ENCODE measurements at places on chromosomes 1 and 21. TPM values are rescaled to one million over a fixed set of nuclear protein-coding genes. Genes with fewer than 3 reads are reported as not detected.

The PLEKHN1 gene
- total RNA-seq = not detected

The IL20 gene
- not detected for total RNA-seq

The CD247 gene
- total RNA-seq = 4.8 TPM

The GBP5 gene
- total RNA-seq = 0.23 TPM

The PDE4B gene
- 153 TPM for total RNA-seq

The ERVH48-1 gene
- total RNA-seq = 0.23 TPM

The ARHGAP30 gene
- total RNA-seq = 1.6 TPM

The RNF187 gene
- total RNA-seq = 75.0 TPM

The LDLRAD1 gene
- total RNA-seq = not detected

The EDARADD gene
- 1.8 TPM for total RNA-seq

The PLA2G2F gene
- not detected for total RNA-seq

The RIMS3 gene
- total RNA-seq = 49.6 TPM

The CD5L gene
- 0.69 TPM for total RNA-seq

The KRTAP19-2 gene
- total RNA-seq = not detected

The OR2L5 gene
- total RNA-seq = 1.8 TPM

The NAV1 gene
- total RNA-seq = 71.0 TPM

The CTPS1 gene
- 24.0 TPM for total RNA-seq

The CFHR1 gene
- total RNA-seq = 2.5 TPM

The SHISAL2A gene
- total RNA-seq = 0.69 TPM

The PTGS2 gene
- 1.6 TPM for total RNA-seq

The ELAPOR1 gene
- 13.6 TPM for total RNA-seq

The UBXN10 gene
- 7.4 TPM for total RNA-seq

The RGS13 gene
- total RNA-seq = 1.2 TPM

The PTGFRN gene
- total RNA-seq = 72.0 TPM

The KRTAP7-1 gene
- total RNA-seq = not detected

The MARK1 gene
- 58.8 TPM for total RNA-seq

The NLRP3 gene
- total RNA-seq = 1.8 TPM

The KRTAP19-3 gene
- not detected for total RNA-seq

The LIN9 gene
- 11.3 TPM for total RNA-seq
